ENCODE measurements at places on chromosomes 5 and 9.

DNA sequence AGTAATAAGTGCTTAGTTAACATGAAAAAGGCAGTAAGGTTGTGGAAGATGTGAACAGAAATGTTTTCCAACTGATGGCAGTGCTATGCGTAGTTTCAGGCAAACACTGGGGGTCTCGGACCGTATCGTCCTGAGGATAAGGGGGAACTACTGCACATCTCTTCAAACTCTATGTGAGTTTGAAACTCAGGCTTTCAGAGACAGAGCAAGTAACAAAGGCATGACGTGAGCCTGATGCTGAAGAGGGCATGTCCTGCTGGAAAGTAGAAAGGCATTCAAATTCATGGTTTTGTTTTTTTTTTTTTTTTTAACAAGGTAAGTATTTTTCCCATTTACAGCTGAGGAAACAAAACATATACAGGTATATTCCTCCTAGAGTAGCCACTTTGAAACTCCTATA, 59.9 kb downstream of the TRIM36 start:
- DNase-seq, result no peak

DNA sequence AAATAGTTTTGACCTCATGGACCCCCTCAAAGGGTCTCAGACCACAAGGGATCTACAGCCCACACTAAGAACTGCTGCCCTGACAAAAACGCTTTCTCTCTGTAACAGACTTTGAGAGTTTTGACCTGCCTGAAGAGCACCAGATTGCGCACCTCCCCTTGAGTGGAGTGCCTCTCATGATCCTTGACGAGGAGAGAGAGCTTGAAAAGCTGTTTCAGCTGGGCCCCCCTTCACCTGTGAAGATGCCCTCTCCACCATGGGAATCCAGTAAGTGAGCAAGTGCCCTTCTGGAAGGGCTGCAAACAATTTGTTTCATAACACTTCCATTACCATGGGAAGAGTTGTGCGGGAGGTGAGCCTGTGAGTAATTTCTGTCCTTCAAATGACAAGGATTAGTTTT, 6.0 kb downstream of the PTTG1 start:
- no peak for DNase-seq

GRCh38 chr5:22044229-22044628, 808.9 kb downstream of the CDH12 start:
- no peak for DNase-seq

GRCh38 chr9:99050292-99050911, 54.5 kb upstream of the TGFBR1 start:
- no peak for DNase-seq

DNA sequence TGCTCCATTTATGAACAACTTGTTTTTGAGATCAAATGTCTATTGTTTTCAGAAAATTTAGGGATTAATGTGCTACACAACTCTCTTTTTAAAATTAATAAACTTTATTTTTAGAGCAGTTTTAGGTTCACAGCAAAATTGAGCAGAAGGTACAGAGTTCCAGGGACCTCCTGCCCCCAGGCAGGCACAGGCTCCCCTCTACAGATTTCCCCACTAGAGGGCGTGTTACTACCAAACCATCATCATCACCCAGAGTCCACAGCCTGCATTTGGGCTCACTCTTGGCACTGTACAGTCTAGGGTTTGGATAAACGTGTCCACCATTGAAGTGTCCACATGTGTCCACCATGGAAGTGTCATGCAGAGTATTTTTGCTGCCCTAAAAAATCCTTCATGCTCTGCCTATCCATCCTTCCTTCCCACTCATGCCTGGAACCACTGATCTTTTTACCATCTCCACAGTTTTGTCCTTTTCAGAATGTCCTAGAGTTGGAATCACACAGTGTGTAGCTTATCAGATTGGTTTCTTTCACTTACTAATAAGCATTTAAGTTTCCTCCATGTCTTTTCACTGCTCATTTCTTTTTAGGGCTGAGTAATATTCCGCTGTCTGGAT, 61.7 kb downstream of the MRPL36 start:
- DNase-seq, result no peak

GRCh38 chr5:67095346-67096171, 101.0 kb downstream of the CD180 start:
- no peak for DNase-seq

GRCh38 chr5:122683631-122684030, 91.2 kb upstream of the SNX2 start:
- no peak for DNase-seq

GRCh38 chr5:143534761-143535154, 131.3 kb upstream of the NR3C1 start:
- no peak for DNase-seq

DNA sequence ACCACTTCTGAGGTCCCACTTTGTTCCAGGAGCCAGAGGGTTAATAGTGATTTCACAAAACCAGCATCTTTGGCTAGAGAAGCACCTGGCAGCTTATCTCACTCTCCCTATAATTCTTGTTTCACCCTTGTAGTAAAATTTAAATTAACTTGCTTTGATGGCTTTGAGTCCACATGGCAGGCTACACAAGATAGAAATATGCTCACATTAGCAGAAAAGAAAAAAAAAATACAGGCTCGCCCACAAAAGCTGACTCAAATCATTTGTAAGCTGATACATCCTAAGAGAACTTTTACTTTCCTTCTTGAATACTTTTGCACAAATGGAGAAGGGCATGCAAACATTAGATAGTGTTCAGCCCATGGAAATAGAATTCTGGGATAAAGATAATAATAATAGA, 36.2 kb downstream of the TNFSF15 start:
- DNase-seq, result no peak

DNA sequence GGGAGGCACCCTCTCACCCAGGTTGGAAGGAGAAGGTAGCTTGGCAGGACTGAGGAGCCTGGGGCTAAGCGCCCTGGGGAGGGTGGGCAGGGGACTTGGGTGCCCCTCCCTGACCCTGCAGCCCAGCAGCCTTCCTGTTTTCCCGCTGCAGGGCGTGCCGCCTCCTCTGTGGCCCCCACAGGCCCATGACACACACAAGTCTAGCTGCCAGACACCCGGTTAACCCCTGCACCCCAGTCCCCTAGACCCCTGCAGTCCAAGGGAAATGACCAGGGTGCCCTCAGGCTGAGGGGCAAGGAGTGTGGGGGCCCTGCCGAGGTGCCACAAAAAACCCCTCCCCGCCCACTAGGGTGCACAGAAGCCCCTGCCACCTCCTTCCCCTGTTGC, 33.0 kb downstream of the GOLGA2 start:
- DNase-seq, result no peak

- DNase-seq, result no peak
These were observed 6.4 kb upstream of the JMY start for GRCh38 chr5:79229357-79230174.

DNA sequence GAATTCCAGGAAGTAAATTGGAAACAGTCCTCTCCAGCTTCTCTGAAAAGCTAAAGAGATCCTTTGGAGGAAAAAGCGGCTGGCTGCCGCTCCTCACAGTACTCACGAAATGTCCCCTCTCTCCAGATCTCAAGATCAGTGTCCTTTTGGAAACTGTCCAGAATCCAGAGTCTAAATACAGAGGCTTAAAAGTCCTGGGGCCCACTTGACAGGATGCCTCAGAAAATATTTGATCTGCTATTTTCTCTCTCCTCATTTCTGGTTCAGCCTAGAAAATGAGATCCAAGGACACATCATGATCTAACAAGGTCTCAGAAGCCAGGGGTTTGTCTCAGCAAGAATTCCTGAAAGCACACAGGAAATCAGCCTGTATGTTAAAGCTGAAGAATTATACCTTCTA, 7.2 kb downstream of the C1QTNF2 start:
- no peak for DNase-seq

GRCh38 chr5:123605822-123606221, 93.8 kb downstream of the CSNK1G3 start:
- DNase-seq, result no peak

- peak; percentile 53 for DNase-seq
These were observed 871 bp downstream of the TRIO start for GRCh38 chr5:14143841-14144585.

DNA sequence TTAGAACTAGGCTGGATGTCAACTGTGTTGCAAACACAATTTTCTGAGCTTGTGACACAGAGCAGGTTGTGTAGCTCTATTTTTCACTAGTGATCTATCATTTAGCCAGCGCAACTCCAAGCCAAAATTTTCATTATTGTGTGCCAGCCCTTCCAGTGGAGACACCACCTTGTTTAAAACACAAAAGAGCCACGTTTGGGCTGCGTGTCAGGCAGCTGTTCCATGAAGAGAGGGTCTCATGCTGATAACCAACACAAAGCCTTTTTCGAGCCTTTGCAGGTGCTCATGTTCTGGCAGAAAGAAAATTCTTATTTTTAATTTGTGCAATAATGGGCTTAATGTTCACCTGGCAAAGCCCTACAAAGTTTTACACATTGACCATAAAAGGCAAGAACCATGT, 237.6 kb upstream of the RGMB start:
- DNase-seq, result no peak

GRCh38 chr5:58887721-58888409, 305.0 kb downstream of the RAB3C start:
- DNase-seq, result no peak

- DNase-seq, result no peak
These were observed 89.6 kb downstream of the KIF4B start for GRCh38 chr5:155103146-155103545.

DNA sequence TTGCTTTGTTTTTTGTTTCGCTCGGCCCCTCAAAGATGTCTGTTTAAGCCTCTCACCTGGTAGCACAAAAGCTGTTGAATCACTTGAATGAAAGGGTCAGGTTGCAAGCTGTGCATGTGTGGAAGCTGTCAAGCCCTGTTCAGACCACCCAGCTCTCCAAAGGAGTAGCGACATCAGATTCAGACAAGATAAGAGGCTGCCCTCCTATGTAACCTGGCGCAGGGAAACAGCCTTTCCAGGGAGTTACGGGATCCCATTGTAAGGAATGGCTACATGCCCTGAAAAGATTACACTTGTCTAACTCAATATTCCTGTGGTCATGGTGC, 2.9 kb downstream of the FREM1 start:
- DNase-seq, result no peak

- DNase-seq, result no peak
These were observed 79.9 kb upstream of the FBXL17 start for GRCh38 chr5:108461628-108462367.

GRCh38 chr9:126147186-126147935, 179.3 kb upstream of the MVB12B start:
- no peak for DNase-seq

DNA sequence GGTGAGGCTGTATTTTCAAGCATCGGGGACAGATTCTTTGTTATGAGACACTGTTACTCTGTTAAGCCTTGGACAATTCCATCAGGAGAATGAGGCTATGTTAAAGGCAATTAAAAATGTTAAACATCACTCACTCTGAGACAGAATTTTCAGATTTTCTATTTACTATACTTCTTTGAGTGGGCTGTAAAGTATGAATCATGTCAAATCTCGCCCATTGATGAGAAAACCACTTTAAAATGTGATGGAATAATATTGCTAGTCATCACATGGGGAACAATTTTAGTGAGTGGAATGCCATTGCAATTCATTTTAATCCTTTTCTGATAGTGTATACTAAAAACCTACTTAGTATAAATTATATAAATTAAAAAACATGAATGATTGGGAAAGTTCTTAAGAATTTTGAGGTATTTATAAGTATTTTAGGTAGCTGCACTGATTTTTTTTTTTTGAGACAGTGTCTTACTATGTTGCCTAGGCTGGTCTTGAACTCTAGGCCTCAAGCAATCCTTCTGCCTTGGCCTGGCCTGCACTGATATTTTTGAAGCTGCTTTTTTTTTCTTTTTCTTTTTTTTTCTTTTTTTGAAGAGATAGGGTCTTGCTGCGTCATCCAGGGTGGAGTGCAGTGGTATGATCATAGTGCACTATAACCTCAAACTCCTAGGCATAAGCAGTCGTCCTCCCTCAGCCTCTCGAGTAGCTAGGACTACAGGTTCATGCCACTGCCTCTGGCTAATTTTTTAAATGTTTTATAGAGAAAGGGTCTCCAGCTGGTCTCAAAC, 73.2 kb downstream of the KIAA1958 start:
- no peak for DNase-seq

- no peak for DNase-seq
These were observed 580.6 kb downstream of the PTPRD start for GRCh38 chr9:10032166-10032565.

DNA sequence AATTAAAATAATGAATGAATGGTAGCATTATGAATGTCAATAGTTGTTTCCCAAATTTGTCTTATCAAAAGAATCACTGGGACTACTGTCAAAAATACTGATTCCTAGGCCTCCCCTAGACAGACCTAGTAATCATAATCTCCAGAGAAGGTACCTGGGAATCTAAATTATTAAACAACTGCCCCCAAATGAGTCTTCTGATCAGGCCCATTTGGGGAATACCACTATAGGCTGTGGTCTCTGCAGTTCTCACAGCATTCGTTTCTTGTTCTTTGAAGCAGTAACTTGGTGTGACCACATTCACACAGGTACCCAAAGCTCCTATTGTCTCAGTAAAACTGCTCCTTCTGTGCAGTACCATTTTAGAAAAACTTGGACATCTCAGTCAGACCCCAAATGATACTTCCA, 230.9 kb downstream of the PIK3R1 start:
- DNase-seq, result no peak

DNA sequence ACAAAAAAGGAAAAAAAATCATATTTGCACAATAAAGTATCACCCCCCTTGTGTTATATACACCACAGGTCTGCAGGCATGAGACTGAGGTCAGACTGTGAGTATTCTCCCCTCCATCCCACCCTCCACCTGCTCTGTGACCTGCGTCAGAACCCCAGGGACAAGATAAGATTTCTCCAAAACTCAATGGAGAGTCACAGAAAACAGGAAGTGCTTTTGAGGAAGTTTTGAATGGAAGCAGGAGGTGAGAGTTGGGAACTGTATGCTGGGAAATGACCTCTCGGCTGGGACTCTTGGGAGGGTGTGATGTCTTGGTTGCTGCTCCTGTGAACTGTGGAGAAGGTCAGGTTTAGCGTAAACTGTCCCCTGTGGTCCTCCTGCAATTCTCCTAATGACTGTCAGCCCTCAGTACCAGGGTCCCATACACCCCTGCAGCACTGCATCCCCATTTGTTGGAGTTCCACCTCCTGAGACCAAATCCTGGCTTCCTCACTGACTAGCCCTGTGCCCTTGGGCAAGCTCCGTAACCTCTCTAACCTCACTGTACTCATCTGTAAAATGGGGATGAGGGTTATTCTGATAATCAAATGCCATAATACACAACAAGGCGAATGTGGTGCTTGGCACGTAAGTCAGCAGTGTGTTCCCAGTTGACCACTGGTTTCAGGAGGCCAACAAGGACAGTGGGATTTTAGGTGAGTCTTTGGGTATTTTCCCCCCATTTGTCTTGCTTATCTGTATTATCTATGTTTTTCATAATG, 6.9 kb upstream of the CTSL start:
- no peak for DNase-seq

- DNase-seq, result no peak
These were observed 23.0 kb downstream of the ZNF474 start for GRCh38 chr5:122152266-122152900.

- DNase-seq, result no peak
These were observed 135.8 kb downstream of the KDM4C start for GRCh38 chr9:6893350-6894131.

- no peak for DNase-seq
These were observed 13.8 kb upstream of the SMIM23 start for GRCh38 chr5:171771856-171772255.

Data from activated CD4-positive, CD25-positive, alpha-beta regulatory T cell treated with anti-CD3 and anti-CD28 coated beads, Interleukin-2, amount 50 U/mL, for 72 hours (primary cell).